ENCODE measurements at places on chromosomes 4 and X. TPM values are rescaled to one million over a fixed set of nuclear protein-coding genes. Genes with fewer than 3 reads are reported as not detected.

GRCh38 chr4:155079871-155080270 is 128.6 kb upstream of the NPY2R start:
- no peak for DNase-seq

GRCh38 chrX:134733591-134733990 is 75.3 kb upstream of the PLAC1 start:
- no peak for DNase-seq

CSAG1 gene
- total RNA-seq: 5.7 TPM

- DNase-seq: peak; percentile 30
These were observed 42.3 kb downstream of the STX18 start for GRCh38 chr4:4499438-4500123.

DNA sequence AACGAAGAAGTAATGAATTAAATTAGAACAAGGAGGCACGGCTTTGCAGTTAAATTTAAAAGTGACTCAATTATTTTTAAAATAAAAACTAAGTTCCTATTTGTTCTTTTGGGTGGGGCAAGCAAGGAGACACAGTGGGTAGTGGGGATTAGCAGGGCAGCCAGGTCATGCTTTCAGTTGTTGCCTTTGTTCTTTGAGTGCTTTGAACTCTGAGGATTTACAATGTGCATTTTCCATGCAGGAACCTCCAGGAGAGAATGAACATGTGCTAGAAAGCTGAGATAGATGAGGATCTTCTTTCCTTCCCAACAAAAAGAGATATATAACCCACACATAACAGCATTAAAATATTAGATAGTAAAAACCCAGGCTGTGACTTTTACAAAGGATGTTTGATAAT is 420.4 kb upstream of the CTSO start:
- DNase-seq: no peak

RBM46 gene
- not detected for total RNA-seq

GRCh38 chr4:108601532-108601931 is 18.8 kb upstream of the RPL34 start:
- no peak for DNase-seq

- no peak for DNase-seq
These were observed 24.9 kb upstream of the SEC24B start for GRCh38 chr4:109408711-109409110.

DNA sequence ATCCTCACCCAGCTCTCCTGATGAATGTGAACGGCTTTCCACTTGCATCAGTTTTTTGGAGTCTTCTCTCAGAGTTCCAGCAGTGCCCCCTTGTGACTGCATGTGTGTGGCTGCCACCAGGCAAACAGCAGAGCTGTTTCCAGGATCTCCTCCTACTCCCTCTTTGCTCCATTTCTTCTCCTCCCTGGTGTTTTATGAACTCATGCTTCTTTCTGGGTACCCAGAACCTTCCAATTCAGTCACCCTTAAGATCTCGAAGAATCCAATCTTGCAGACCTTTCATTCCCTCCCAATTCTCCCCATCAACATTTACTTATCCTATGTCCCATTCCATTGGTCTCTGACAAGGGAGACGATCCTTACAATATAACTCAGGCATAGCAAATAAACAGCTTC is 6.8 kb upstream of the TCEANC start:
- DNase-seq: peak; percentile 59

DNA sequence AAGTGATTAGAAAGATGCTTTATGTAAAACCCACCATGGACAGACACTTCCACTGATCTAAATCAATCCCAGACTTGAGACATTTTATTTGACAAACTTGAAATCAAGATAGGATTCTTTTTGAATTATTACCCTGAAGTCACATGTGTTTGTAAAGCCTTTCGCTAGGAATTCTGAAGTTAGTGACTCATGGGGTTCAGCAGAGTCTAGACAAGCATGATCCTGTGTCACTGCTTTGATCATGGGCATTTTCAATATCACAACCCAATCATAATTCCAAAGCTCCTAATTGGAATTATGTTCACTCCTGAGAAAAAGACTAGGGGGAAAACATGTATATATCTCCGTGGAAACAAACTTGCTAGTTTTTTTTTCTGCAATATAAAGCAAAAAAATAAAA is 67.5 kb upstream of the BMP3 start:
- peak; percentile 22 for DNase-seq

DNA sequence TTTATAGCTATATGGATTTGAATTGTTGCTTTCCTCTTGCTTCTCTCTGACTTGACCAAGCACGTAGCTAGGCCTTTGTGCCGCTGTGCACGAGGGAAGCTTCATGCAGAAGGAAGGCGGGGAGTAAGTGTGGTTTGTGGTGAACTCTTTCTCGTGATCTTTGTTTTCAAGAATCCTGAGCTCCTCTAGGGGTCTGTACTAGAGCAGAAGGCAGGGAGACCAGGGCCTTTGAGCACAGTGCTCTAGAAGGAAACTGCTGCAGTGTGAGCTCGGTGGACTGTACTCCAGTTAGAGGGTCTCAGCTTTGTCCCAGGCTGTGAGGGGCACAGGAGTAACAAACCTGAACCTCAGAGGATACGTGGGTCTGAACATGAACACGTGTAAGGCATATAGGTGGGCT is 49.0 kb downstream of the AGA start:
- no peak for DNase-seq

DNA sequence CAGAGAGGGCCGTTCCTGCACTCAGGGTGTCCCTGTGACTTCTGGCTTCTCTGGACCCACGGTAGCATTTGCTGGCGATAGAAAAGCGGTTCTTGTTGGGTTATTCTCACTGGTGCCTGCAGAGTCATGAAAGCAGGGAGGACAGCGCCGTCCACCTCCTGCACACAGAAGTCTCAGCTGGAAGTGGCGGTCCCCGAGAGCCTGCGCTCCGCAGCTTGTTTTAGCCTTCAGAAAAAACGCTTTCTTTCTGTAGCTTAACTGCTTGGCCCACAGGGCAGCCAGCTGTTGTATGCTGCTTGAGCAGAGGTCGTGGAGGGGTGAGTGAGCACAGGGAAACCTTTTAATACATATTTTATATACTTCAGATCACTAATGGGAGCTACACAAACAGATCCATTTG is 400.7 kb upstream of the FAT1 start:
- no peak for DNase-seq

SYN1 gene
- not detected for total RNA-seq

TMEM150C gene
- total RNA-seq: not detected

- no peak for DNase-seq
These were observed 37.1 kb downstream of the RGS12 start for GRCh38 chr4:3329887-3330286.

- DNase-seq: no peak
These were observed 623.5 kb downstream of the FSTL5 start for GRCh38 chr4:161540265-161540664.

- DNase-seq: no peak
These were observed 75.9 kb upstream of the AFAP1 start for GRCh38 chr4:8015512-8015911.

BEX5 gene
- not detected for total RNA-seq

DNA sequence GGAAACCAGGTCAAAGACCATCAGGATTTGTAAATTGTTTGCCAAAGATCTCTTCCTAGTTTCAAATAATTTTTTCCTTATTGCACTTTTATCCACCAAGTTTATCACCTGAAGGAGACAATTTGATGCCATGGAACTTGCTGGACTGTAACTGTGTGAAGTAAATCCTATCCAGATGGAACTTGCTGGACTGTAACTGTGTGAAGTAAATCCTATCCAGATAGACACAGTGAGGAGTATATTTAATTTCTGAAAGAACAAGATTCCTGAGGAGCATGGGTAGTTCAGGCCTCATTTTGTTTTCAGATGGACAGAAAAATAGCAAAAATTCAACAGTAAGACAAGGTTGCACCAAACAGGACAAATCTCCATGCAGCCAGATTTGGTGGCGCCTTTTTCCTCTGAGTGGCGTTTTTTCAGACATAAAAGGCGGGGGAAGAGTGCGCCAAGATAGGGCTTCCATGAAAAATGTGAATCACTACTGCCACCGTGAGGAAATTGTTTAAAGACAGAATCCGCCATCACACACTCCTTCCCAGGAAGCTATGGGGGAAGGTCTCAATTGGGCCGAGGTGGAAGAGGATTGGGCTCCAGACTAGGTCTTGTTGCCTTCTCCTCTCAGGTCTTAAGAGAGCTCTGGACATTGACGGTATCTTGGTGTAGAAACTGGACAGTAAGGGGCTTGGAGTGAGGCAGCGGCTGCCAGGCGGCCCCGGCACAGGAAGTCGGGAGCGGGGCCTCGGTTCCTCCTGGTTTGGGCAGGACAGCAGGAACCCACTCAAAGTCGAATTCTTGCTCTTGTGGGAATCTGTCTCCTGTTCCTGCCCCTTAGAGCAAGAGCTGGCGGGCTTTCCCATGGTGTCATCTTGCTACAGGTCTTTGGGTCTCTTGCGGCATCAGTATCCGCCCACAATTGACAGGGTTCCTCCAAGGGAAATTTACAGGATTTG is 234.7 kb downstream of the OR13H1 start:
- peak; percentile 94 for DNase-seq

GRCh38 chr4:15402146-15402545 is 25.7 kb upstream of the C1QTNF7 start:
- DNase-seq: no peak

MAGEA12 gene
- total RNA-seq: 6.2 TPM

DNA sequence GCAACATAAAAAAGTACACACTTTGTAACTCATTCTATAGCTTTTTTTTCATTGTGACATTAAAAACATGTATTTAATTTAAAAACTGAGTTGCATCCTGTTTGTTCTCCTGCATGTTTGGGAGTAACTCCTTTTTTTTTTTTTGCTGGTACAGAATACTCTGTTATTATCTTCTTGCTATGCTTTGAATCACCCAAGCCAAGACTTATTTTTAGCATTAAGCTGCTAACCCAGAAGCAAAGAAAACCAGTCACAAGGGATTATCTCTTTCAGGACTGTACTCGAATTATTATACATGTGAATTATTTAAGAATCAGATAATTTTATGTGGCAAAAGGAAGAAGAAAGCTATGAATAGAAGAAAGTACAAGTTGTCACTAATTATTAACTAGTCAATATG is 194.9 kb downstream of the ADAMTS3 start:
- DNase-seq: no peak

- DNase-seq: no peak
These were observed 89.8 kb downstream of the PLAC1 start for GRCh38 chrX:134568285-134569016.

CLDN34 gene
- total RNA-seq: not detected

DNA sequence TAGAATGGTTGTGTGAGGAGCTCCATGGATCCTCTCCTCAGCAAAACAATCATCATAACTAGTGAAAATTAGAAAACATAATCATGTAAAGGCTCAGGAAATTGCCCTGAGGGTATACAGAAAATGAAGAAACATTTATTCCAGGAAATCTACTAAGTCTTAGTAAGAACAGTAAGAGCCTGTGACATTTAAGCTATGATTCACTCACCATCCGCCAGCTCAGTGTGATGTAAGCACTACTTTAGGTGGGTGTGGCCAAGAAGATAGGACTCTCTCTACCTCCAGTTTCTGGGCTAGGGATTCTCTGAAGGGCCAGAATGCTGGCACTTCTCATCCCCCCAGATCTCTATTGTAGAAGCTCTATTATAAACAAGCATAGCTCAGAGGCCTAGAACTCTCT is 147.5 kb downstream of the DLG3 start:
- DNase-seq: no peak

CXorf49 gene
- total RNA-seq: not detected

DNA sequence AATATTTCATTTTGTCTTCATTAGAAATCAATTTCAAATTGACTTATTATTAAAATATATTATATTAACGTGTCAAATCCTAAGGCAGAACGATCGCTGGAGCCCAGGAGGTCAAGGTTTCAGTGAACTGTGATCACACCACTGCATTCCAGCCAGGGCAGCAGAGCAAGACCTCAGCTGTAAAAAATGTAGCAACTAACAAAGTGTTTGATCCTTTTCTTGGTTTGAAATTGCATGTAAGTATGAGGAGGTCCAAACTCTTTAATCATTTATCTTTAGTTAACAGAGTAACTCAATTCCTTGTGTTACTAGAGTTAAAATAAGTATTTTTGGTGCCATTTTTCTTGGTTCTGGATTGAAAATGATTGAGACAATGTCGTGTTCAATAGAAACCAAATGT is 1033.9 kb downstream of the NLGN4X start:
- no peak for DNase-seq

DNA sequence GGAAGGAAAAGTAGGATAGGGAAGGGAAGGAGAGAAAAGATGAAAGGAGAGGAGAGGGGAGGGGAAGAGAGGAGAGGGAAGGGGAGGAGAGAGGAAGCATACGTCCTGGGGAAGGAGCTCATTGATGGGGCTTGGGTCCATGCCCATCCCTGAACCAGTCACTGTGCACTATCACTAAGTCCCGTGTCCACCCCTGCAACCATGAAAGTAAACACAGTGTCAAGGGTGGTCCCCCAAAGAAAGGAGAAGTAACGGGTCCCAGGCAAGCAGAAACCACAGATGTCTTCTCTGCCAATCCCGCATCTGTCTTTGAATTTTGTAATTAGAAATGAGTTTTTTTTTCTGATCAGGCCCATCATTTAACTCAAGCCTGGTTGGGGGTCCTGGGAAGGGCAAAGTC is 55.2 kb downstream of the LGI2 start:
- no peak for DNase-seq

DNA sequence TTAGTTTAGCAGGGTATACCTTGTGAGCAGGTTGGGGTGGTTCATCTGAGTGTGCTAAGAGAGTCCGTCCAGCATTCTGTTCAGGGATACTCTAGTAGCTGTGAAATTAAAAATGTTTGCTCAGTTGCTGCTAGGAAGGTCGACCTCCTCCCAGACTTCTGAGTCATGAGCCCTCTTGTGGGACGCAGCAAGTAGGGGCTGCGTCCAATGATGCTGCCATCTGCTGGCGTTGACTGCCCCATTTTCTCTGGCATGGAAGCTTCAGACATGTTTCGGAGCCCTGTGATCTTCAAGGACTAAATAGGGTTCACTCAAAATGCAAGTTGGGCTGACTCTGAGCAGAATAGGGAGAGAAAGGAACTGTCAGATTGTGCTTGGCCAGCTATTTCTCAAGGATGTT is 201.0 kb upstream of the ARSJ start:
- peak; percentile 58 for DNase-seq

GRCh38 chr4:113801882-113802281 is 40.3 kb upstream of the CAMK2D start:
- DNase-seq: no peak

- DNase-seq: no peak
These were observed 131.4 kb downstream of the ENOX2 start for GRCh38 chrX:130771648-130772047.

- DNase-seq: no peak
These were observed 7.4 kb downstream of the ACOX3 start for GRCh38 chr4:8433136-8433535.

KLF8 gene
- 1.5 TPM for total RNA-seq

All from HT-29 (cell line).